SJSA1 (cell line): ENCODE measurements at places on chromosomes 2 and 18.

DNA sequence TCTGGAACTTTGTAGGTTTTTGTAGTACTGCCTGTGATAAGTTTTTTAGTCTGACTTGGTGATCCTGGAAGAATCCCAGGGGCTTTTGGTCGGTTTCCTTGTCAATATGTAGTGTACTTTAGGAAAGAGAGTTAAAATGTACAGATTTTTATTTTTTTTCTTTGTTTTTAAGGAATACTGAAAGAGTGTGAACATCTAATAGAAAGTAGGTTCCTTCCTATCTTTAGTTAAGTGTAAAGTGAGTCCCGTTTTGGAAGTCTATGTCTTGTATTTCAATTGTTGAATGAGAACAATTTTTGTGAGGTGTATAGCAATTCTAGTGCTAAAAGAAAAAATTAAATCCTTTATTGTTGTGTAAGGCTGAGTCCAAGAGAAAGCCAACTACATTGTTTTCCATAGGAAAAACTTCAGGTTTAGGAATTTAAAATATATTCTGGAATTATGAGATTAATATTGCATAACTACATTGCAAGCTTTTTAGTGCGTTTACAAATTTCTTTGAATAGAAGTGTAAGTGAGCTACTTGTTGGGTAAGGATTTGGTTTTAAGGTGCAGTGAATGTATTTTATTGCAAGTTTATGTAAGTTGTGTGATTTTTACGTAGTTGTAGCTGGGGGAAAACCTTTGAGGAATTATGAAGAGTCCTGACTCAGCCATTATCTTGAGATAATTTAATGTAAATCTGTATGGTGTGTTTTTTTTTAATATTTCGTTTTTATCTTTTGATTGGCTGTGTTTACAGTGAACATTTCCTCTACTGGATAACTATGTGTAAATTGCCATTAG is 1.7 kb downstream of the VAPA start:
- DNase-seq = no peak

DNA sequence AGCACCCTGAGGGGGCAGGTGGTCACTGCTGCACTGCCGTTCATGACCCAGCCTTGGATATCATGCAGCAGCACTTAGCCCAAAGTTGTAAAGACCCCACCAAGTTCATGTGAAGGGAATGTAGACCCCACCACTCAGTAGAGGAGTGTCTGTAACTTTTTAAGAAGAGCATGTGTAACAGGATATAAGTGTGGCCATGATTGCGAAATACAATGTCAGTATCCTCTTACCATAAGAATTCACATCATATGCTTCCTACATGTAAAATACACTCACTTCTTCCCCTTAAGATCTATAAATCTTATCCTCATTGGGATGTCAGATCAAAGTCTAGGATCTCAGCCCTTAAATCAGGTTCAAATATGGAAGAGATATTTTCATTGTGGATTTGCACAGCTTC is 276.9 kb downstream of the PTPRM start:
- no peak for DNase-seq

GRCh38 chr18:811892-812375 is at the start of gene YES1:
TSS of gene YES1 (minus strand) at chr18:812242. CDS start at chr18:756827, 55,415 bp downstream.
- peak; percentile 82 for DNase-seq

GRCh38 chr18:44911773-44912172 is 231.1 kb downstream of the SETBP1 start:
- DNase-seq = no peak

DNA sequence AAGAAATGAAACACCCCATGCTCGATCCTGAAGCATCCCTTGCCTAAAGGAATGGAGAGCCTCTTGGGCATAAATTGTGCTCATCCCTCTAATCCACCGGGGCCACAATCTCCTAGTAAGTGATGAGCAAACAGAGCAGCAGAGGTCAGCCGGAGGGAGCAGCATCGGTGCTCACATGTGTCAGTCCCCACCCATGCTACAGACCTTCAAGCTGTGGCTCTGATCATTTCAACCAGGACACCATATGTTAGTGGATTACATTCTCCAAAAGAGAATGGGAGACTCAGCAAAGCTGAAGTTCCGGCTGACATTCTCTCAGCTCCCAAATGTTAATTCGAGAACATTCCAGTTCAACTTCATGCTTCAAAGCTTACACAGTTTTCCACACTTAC is 75.6 kb downstream of the AAK1 start:
- DNase-seq = no peak

DNA sequence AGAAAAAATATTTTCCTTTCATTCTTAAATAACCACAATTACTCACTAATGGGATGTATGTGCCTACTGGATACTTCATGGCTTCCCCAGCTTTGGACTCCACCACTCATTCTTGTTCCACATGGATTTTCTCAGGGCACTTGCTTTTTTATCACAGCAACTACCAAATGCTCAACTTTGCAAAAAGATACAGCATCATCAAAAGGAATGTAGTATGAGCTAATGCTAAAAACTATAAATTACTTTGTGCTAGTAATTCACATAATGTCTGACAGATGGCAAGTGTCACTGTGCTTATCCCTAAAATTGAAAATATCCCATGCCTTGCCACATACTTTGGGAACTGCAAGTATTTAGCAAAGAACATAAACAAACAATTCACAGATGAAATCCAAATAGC is 130.4 kb upstream of the ZFP36L2 start:
- DNase-seq = no peak

DNA sequence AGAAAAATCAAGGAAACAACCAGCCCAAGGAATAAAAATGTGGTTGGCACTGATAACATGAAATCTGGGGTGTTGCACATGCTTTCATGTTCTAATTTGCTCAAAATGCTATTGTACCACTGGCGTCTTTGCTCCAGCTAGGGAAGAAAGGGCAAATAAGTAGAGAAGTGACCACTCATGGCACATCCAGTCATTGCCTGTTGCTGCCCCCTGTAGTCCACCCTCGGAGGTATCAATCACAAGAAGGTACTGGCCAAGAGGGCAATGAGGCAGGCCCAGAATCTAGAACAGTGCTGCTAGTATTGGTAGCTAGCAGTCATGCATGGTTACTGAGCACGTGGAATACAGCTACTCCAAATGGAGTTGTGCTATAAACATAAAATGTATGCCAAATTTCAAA is 213.4 kb downstream of the CDCA7 start:
- no peak for DNase-seq

GRCh38 chr2:216082805-216083204 is 1.1 kb downstream of the TMEM169 start:
- DNase-seq = no peak

GRCh38 chr2:191389288-191389687 is 144.1 kb downstream of the MYO1B start:
- no peak for DNase-seq

GRCh38 chr2:45567974-45568789 is 42.9 kb downstream of the SRBD1 start:
- DNase-seq = no peak

DNA sequence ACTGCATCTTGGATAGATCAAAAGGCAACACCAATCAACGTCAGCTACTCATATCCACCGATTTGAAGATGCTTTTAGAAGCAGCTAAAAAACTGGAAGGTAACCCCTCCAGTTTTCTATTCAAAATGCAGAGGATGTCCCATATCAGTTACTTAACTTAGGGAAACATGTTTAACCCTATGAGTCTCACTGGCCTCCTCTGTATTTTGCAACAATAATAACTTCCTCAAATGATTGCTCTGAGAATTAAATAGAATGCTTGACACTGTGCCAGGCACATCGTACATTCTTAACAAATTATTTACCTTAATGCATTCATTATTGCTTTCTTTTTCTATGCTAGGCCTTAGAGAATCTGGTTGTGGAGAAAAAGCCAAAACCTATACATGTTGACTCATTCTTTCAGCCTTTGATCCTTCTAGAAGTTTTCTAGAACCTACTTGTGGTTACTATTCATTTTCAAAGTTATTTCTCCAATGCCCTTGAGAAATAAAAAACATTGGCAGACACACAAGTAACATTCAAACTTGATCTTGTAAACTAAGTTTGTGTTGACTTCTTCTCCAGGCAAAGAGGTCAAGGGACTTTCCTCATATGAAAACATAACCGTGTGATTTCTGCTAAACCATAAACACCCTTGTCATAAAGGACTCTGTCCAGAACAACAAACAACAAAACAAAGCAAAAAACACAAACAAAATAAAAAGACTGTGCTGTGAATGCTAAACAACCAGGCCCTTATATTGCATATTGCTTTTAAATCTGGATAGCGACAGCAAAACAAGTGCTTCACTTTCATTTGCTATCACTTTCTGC is 4.6 kb downstream of the DOCK10 start:
- no peak for DNase-seq

- DNase-seq = no peak
Measured at GRCh38 chr2:96898641-96899412, 28.9 kb upstream of the SEMA4C start.

DNA sequence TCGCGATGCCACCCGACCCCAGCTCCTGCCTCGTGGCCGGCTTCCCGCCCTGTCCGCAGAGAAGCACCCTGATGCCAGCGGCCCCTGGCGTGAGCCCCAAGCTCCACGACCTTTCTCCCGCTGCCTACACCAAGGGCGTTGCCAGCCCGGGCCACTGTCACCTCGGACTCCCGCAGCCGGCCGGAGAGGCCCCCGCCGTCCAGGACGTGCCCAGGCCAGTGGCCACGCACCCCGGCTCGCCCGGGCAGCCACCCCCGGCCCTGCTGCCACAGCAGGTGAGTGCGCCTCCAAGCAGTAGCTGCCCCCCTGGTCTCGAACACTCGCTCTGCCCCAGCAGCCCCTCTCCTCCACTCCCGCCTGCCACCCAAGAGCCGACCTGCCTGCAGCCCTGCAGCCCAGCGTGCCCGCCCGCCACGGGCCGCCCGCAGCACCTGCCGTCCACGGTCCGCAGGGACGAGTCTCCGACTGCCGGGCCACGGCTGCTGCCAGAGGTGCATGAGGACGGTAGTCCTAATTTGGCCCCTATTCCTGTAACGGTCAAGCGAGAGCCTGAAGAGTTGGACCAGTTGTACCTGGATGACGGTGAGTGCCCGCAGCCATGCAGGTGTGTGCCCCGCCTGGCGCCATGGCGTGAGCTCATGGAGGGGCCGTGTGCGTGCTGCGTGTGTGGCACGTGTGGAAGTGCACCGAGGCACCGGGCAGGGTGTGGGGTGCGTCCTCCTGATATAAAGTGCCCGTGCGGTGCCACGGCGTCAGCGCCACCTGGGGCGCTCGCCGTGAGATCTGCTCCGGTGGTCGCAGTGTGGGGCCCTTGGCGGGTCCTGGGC is 90.8 kb downstream of the NFATC1 start:
- no peak for DNase-seq

DNA sequence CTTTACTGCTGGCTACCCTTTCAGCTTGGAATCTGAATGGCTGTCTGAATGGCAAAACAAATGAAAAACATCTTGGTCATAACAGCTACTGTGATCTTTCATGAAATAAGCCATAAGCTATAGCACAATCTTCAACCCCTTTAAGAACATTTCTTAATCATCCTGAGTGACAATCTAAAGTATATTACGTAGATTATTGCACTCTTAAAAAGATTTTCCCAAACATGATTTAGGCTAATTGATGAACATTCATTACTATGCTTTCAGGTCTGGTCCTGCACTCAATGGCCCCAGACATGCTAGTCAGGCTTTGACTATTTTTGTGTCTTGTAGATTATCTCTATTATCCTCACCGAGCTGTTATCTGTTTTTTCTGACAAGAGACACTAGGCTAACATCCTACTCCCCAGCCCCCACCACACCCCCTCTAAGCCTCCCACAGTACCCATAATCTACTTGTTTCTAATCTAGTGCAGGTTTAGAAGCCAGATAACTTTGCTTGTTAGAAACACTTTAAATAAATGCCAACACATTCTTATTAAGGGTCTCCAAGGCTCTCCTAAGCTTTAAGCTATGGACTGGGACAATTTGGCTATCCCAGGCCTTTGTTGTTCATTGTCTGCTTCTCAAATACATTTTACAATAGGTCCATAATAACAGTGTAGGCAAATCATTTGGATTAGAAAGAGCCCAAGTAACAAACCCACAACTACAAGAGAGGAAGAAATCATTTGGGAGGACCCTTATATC is 4.2 kb downstream of the SMAD2 start:
- no peak for DNase-seq

GRCh38 chr18:68840554-68841263 is 42.8 kb downstream of the CCDC102B start:
- peak; percentile 69 for DNase-seq

DNA sequence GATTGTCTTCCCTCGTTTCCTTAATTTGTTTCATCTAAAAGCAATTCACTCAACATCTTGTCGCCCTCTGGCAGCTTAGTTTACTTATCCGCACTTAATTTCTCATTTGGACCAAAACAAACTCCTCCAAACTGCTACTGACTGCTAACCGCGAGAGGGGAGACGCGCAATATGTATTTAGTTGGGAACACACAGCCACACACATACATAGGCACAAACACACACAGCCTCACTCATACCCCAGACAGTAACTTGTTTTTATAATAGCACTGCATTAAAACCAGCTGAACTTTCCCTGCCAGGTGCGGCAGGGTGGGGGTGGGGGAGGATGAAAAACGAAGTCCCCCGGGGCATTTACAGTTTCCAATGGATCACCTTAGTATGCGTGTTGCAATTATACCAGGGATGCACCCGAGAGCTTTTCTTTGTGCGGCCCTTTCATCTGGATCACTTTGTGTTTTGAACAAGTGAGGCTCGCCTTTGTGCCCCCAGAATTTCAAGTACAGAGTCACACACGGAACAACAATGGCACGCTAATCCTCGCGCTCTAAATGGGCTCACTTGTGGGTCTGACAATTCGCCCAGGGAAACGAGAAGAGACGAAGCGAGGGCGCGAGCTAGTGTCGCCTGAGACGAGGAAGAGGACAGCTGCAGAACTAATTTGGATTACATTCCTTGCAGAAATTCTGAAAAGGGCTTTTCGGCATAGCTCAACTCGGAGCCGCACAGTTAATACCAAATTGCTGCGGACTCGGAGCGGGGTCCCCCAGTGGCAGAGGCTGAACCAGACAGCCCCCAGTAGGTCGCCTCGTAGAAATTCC is 2.4 kb downstream of the ERBB4 start:
- no peak for DNase-seq

DNA sequence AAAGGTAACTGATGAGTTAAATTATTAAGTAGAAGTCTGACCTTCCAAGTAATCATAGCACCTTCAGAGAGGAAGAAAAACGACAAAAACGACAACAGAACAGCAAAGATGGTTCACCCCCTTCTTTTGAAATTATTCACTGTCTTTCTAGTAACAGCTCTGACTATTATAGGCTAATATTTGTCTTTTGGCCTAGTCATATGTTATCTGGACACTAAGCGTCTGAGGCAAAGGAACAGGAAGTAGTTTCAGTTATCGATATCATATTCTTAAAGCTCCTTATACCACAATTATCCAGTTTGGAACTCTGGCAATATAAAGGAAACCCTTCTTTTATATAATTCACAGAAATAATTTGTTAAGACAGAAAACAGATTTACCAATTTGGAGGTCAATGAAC is 27.6 kb upstream of the SLC40A1 start:
- DNase-seq = no peak

GRCh38 chr2:43212216-43212835 is 14.1 kb downstream of the ZFP36L2 start:
- DNase-seq = no peak

- no peak for DNase-seq
Measured at GRCh38 chr2:221107424-221107823, 464.7 kb downstream of the EPHA4 start.

- DNase-seq = no peak
Measured at GRCh38 chr2:159153463-159153862, 133.0 kb downstream of the WDSUB1 start.
